ENCODE measurements at places on chromosomes 1 and 21. TPM values are rescaled to one million over a fixed set of nuclear protein-coding genes. Genes with fewer than 3 reads are reported as not detected.

ACKR1 gene
- not detected for total RNA-seq

LCE6A gene
- not detected for total RNA-seq

ARHGEF19 gene
- total RNA-seq: 2.7 TPM

C1orf35 gene
- total RNA-seq: 16.5 TPM

SVBP gene
- 39.7 TPM for total RNA-seq

MAEL gene
- total RNA-seq: not detected

FAM163A gene
- 0.21 TPM for total RNA-seq

All from kidney epithelial cell (primary cell).